ENCODE measurements at places on chromosomes 12 and 14. TPM values are rescaled to one million over a fixed set of nuclear protein-coding genes. Genes with fewer than 3 reads are reported as not detected.

Gene PLEKHH1
- total RNA-seq, result 33.3 TPM

GRCh38 chr14:57560681-57561080 lies 67.0 kb upstream of the CCDC198 start:
- H3K27ac ChIP-seq, result no peak overlapping the region
- DNase-seq, result no peak
- no peaks in the 10 kb centered on the region for H3K4me1 ChIP-seq
- no peaks in the 10 kb centered on the region for H3K27me3 ChIP-seq

DNA sequence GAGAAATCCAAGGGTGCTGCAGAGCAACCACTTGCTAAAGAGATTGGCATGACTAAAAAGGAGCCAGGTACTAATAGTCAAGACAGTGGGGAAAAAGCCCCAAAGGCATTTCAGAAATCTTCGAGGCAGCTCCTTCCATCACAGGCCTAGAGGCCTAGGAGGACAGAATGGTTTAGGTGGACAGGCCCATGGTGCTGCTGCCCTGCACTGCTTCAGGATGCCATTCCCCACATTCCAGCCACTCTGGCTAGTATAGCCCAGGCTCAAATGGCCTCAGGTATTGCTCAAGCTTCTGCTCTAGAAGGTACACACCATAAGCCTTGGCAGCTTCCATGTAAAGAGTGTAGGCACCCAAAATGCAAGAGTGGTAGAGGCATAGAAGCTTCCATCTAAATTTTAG lies 92.9 kb downstream of the RPAP3 start:
- H3K27me3 ChIP-seq, result no peaks in the 10 kb centered on the region
- no peaks in the 10 kb centered on the region for H3K4me1 ChIP-seq
- DNase-seq, result no peak

GRCh38 chr14:55749946-55750345 lies 169.9 kb downstream of the KTN1 start:
- H3K4me3 ChIP-seq, result no peak overlapping the region
- H3K27me3 ChIP-seq, result no peaks in the 10 kb centered on the region
- H3K27ac ChIP-seq, result no peak overlapping the region
- no peaks in the 10 kb centered on the region for H3K4me1 ChIP-seq
- no peak for DNase-seq

Gene LMO3
- 16.7 TPM for total RNA-seq

GRCh38 chr14:20415782-20416206 lies 2.5 kb upstream of the TEP1 start:
- no peaks in the 10 kb centered on the region for H3K36me3 ChIP-seq
- H3K4me1 ChIP-seq, result peaks cover 4% of the 10 kb centered on the region
- H3K27me3 ChIP-seq, result no peaks in the 10 kb centered on the region
- DNase-seq, result no peak

Gene ZNF26
- total RNA-seq, result 8.4 TPM

DNA sequence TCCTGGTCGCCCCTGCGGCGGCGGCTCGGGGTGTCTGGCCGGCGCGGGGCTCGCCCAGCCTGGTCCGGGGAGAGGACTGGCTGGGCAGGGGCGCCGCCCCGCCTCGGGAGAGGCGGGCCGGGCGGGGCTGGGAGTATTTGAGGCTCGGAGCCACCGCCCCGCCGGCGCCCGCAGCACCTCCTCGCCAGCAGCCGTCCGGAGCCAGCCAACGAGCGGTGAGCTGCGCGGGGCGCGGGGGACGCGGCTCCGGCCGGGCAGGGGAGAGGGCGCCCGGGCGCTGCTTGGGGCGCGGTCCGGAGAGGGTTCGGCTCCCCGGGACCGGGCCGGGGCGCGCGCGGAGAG lies at the start of gene LGALS3:
TSS of gene LGALS3 (plus strand) at position 167 of the 342 bp plus-strand sequence. CDS start 8,122 bp downstream, outside the sequence.
- no peak for DNase-seq
- no peaks in the 10 kb centered on the region for H3K36me3 ChIP-seq
- H3K4me1 ChIP-seq, result peaks cover 2% of the 10 kb centered on the region

GRCh38 chr14:35867280-35867629 lies 41.1 kb downstream of the BRMS1L start:
- DNase-seq, result no peak
- no peak overlapping the region for H3K27ac ChIP-seq
- H3K36me3 ChIP-seq, result peaks cover 2% of the 10 kb centered on the region
- H3K27me3 ChIP-seq, result no peaks in the 10 kb centered on the region
- no peak overlapping the region for H3K4me3 ChIP-seq
- no peaks in the 10 kb centered on the region for H3K4me1 ChIP-seq

DNA sequence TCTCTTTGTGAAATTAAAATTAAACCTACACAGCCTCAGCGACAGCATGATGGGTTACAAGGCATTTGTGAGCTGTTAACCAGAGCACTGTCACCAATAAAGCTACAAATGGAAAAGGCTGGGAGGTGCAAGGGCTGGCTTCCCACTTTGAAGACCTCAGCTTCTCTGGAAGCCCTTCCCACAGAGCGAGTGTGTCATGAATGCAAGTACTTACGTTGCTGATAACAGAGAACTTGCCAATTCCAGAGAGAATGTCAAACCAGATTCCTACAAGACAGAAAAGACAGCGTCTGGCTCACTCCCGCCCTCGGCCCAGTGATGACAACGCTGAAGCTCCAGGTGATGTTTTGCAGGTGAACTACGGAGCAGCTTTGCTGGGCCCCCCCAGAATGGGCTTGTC lies 145.8 kb downstream of the NTF3 start:
- no peak for DNase-seq
- no peak overlapping the region for H3K4me3 ChIP-seq
- H3K27ac ChIP-seq, result no peak overlapping the region
- no peaks in the 10 kb centered on the region for H3K4me1 ChIP-seq
- H3K36me3 ChIP-seq, result no peaks in the 10 kb centered on the region

Gene UBR7
- 28.4 TPM for total RNA-seq

DNA sequence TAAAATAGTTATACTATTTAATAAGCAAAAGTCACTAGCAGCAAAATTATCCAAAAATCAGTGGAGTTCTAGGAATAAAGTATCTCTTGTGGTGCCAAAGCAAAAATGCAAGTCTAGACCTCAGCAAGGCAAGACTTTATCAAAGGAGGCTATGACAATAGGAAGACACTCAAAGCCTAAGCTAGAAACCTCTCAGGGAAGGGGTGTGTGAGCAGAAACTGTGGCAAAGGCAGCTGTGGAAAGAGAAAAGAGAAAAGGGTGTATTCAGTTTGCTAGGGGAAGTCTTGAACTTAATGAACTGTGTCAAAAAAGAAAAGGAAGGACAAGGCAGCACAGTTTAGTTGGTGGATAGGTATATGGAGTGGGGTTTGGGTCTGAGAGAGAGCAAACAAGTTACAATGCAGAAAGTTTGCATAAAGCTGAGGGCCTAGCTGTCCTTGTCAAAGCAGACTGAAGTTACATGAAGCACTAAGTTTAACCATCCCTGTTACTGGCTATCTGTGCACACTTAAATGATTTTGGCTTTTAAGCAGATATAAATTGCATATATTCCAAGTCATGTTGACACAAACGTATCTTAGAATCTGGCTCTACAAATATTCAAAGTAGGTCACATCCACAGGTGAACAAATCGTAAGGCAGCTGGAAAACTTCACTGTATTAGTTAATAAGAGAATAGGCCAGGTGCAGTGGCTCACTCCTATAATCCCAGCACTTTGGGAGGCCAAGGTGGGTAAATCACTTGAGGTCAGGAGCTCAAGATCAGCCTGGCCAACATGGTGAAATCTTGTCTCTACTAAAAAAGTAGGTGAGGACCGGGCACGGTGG lies 31.0 kb upstream of the AMN1 start:
- H3K27ac ChIP-seq, result no peak overlapping the region
- no peak overlapping the region for H3K4me3 ChIP-seq
- no peaks in the 10 kb centered on the region for H3K4me1 ChIP-seq
- no peaks in the 10 kb centered on the region for H3K27me3 ChIP-seq
- no peak for DNase-seq

Gene CISTR
- total RNA-seq, result not detected

Measured in H1 (cell line).